ENCODE measurements at places on chromosomes 5 and 9.

DNA sequence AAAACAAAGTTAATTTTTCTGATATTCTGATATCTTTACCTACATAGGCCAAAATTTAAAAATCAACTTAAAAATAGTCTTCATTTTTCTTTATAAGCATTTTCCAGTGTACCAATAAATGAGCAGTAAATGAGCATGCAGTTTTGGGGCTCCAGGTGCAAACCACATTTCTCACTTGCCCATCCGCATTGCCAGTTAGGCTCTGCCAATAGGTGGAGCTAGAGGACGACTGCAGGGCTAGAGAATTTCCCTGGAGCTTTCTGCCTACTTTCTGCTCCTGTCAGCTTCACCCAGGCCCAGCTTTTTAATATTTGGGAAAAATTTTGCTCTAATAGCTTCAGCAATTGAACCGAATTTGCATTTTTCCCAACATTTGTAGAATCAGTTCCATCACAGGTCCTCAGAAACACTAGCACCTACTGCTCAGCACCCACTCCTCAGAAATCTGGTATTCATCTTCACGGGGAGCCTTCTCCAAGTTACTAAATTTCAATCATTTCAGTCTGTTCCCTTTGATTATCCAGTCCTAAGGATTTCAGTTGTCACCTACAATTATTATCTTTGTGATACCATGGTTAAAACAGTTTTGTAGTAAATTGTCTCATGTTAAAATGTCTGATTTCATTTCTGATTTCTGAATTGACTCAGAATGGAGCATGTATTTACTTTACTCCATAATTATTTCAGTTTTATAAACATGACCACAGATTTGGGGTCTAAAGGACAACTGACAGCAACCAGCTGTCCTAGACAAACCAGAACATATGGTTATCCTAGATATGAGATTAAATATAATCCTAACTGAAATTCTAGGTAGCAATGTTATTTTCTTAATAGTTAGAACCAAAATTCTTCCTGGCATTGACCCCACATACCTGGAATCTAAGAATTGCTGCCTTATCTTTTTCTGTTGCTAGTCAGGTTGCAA is 104.6 kb upstream of the FAM174A start:
- DNase-seq, result peak; percentile 6

GRCh38 chr9:14591411-14591810 is 101.8 kb downstream of the ZDHHC21 start:
- DNase-seq, result no peak

GRCh38 chr9:131734165-131734610 is 5.7 kb downstream of the RAPGEF1 start:
- DNase-seq, result peak; percentile 57

- no peak for DNase-seq
These were observed 12.3 kb upstream of the CAST start for GRCh38 chr5:96649681-96650540.

- DNase-seq, result no peak
These were observed 107.2 kb downstream of the C5orf15 start for GRCh38 chr5:133861161-133861737.

GRCh38 chr5:148820461-148821395 is 5.7 kb upstream of the ADRB2 start:
- no peak for DNase-seq

DNA sequence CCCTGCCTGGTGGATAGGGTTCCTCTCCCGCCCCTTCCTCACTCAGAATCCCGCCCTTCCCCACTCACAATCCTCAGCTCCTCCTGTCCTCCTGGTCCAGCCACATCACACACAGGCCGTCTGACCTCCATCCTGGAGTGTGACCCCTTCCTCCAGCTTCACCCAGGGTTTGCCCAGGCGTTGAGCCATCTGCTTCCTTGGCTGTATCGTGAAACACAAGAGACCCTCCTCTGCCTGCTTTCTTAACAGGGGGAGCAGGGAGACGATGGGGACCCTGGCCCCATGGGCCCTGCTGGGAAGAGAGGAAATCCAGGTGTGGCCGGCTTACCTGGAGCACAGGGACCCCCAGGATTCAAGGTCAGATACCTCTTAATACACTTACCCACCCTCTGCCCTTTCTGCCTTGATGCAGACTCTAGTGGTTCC is 32.3 kb upstream of the ORM1 start:
- DNase-seq, result no peak

Data from effector memory CD4-positive, alpha-beta T cell (primary cell).